ENCODE measurements at places on chromosomes 5 and 9.

- DNase-seq = no peak
These were observed 462.9 kb downstream of the DMRT2 start for GRCh38 chr9:1513105-1513504.

- no peak for DNase-seq
These were observed 3.7 kb downstream of the SURF4 start for GRCh38 chr9:133372144-133372543.

DNA sequence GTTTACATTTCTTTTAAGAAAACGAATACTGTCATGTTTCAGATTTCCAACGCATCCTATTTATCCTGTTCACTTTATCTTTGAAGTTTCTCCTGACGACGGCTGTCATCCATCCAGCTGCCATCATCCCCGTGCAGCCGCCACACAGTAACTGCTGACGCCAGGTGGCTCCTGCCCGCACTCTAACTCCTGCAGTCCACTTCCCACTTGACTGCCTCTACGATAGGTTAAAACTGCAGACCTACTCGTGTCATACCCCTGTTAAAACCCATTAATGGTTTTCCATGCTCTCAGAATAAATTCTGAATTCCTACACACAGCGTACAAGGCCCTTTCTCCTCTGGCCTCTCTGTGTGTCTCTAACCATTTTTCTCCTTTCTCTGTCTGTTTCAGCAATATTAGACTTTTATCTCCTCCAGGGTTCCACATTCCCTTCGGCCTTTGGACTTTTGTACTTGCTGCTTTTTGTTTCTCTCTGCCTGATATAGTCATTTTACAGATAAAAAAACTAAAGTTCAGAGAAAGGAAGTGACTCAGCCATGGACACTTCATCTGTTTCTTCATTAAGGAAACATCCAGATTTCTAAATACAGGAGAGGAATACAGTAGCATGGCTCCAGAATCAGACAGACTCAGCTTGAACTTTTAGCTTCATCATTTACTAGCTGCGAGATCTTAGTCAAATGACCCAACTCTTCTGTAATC, 84.9 kb downstream of the ADAMTS12 start:
- no peak for DNase-seq

DNA sequence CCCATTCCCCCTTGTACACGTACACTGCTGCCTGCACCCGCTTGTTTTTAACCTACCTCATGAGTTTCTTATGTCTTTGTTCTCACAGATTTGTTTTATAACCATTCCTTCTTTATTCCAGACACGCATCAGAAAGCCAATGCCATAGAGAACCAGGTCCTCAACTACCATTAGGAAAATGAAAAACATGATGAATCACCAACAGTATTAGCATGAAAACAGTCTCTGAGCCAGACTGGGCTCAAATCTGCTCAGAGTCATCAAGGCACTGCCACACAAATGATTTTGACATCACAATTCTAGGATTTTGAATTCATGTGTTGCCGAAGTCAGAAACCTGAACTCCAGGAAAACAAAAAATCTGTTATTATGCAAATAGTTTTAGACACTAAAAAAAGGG, 394.1 kb upstream of the GRIA1 start:
- no peak for DNase-seq

GRCh38 chr5:130978475-130978874, 186.6 kb downstream of the HINT1 start:
- no peak for DNase-seq

GRCh38 chr5:61245936-61246335, 83.7 kb upstream of the SMIM15 start:
- DNase-seq = no peak

- no peak for DNase-seq
These were observed 51.0 kb downstream of the GNAQ start for GRCh38 chr9:77980622-77981021.

DNA sequence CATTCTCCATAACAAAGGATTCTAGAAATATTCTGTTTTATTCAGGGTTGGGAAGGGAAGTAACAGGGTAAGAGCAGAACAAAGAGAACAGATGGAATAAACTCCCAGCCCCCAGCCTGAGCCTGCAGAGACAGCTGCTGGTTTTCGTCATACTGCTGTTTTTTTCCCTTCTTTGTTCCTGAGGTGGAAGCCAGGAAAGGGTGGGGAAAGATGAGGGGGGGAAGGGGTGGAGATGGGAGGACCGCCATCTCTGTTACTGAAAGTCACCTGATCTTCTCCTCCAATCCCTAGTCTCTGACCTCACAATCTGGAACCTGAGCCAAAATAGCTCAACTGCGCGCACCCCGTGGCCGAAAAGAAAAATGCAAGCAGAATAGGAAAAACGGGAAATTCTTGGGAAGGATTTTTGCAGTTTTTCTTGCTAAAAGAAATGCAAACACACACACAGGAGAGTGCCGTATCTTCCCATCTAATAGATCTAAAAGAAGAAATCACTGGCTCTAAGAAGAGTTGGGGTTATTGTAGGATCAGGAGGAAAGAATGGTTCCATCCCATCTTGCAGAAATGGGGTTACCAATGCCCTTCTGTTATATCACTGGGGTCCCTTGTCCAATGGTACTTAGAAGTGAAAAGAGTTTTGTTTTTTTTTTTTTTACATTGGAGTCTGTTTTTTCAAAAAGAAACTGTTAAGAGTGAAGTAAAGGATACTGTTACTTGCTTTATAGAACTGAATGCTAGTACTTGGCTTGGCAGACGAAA, 57.9 kb downstream of the DIAPH1 start:
- DNase-seq = peak; percentile 98

DNA sequence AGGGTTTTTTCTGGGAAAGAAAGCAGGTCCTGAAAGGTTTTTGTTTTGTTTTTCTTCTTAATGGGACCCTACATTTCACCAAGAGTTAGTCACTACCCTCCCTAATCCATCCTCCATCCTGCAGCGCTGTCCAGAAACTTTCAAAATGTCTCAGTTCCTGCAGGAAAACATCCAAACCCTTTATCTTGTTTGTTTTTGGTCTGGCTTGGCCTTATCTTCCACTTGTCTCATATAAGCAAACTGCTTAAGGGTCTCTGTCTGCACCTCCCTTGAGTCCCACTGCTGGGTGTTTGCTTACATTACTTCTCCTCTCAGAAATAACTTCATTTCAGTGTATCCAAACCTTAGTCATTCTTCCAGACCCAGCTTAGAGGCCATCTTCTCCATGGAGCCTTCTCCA, 11.0 kb upstream of the TRAF1 start:
- no peak for DNase-seq

GRCh38 chr5:10503997-10504793, 59.7 kb upstream of the ANKRD33B start:
- DNase-seq = no peak
